Lung (tissue), 17 donors: ENCODE measurements at places on chromosomes 3 and 15. TPM values are rescaled to one million over a fixed set of nuclear protein-coding genes. Genes with fewer than 3 reads are reported as not detected.

GRCh38 chr3:46934072-46934471, 42.5 kb downstream of the CCDC12 start:
- no peak for DNase-seq
- no peak overlapping the region for H3K4me3 ChIP-seq
- H3K4me1 ChIP-seq = peaks cover 62% of the 10 kb centered on the region
- peak overlapping the region; percentile 97 for H3K27ac ChIP-seq
- no peaks in the 10 kb centered on the region for H3K36me3 ChIP-seq

Gene RGMA
- total RNA-seq = 11.3 TPM

- H3K4me3 ChIP-seq = no peak overlapping the region
- no peaks in the 10 kb centered on the region for H3K27me3 ChIP-seq
- DNase-seq = no peak
- H3K4me1 ChIP-seq = no peaks in the 10 kb centered on the region
- H3K27ac ChIP-seq = no peak overlapping the region
Measured at GRCh38 chr3:127570520-127570919, 20.0 kb downstream of the TPRA1 start.

Gene LIPH
- 8.8 TPM for total RNA-seq

DNA sequence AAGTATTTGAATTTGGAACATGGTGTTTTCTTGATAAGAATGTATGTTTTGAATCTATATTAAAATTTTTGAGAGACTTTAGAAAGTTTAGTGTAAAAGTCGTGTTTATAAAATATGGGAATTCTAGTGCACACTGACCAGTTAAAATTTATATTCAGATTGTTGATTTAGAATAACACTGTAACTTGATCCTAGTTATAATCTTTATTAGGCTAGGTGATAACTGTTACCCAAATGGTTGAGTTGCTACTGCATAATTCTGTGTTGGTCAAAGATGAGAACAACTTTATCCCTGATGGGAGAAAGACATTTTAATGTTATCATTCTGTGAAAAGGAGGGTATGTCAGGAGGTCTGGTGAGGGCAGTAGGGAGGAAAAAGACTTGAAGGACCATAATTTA, 249.3 kb downstream of the UBE2E2 start:
- H3K4me1 ChIP-seq = no peaks in the 10 kb centered on the region
- no peaks in the 10 kb centered on the region for H3K27me3 ChIP-seq
- no peaks in the 10 kb centered on the region for H3K36me3 ChIP-seq
- H3K27ac ChIP-seq = no peak overlapping the region
- DNase-seq = no peak

DNA sequence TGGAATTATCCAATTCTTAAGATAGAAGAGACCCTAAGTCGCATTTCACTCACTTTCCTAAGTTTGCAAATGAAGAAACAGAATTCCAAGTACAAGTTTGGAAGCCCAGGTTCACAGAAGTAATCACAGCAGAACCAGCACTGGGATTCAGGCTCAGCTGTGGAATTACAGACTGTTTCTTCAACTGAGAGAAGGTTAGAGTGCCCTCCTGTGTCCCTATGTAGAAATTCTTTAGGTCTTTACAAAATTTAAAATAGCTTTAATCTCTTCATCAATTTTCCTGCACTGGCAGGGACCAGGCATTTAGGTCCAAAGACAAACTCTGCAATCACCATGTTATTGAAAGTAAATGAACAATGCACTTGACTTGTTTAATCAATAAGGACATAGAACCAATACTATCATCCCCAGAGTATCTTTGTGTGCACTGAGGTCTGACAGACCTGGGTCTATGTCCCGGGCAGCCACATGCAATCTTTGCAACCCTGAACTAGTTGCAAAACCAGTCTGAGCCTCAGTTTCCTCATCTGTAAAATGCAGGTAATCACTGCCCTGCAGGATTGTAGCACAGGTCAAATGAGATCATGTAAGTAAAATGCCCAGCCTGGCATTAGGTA, 96.3 kb upstream of the ZBED2 start:
- no peaks in the 10 kb centered on the region for H3K36me3 ChIP-seq
- H3K27me3 ChIP-seq = peaks cover 7% of the 10 kb centered on the region
- H3K4me1 ChIP-seq = no peaks in the 10 kb centered on the region
- H3K27ac ChIP-seq = no peak overlapping the region
- no peak overlapping the region for H3K4me3 ChIP-seq
- DNase-seq = peak; percentile 67

Gene IL16
- 45.4 TPM for total RNA-seq

DNA sequence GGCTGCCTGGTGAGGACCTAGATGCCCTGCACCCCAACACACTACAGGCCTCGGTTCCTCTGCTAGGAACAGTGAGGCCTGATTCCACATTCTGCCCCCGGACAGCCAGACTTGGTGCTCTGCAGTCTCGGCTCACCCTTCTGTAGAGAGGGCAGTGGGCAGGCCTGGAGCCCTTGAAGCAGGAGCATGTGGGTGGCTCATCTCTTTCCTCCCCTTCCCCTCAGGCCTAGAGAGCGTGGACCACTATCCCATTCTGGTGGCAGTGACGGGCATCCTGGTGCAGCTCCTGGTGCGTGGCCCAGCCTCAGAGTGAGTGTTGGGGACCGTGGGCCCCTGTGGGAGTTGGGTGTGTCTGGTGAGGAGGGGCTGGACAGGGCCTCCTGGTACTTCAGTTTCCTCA, 3.3 kb downstream of the AMIGO3 start:
- H3K4me1 ChIP-seq = peaks cover 16% of the 10 kb centered on the region
- H3K27me3 ChIP-seq = no peaks in the 10 kb centered on the region
- H3K27ac ChIP-seq = no peak overlapping the region

GRCh38 chr3:43766672-43767465, 76.1 kb downstream of the ABHD5 start:
- no peak overlapping the region for H3K4me3 ChIP-seq
- DNase-seq = no peak
- H3K27ac ChIP-seq = no peak overlapping the region
- H3K4me1 ChIP-seq = peaks cover 5% of the 10 kb centered on the region
- no peaks in the 10 kb centered on the region for H3K36me3 ChIP-seq
- no peaks in the 10 kb centered on the region for H3K27me3 ChIP-seq

DNA sequence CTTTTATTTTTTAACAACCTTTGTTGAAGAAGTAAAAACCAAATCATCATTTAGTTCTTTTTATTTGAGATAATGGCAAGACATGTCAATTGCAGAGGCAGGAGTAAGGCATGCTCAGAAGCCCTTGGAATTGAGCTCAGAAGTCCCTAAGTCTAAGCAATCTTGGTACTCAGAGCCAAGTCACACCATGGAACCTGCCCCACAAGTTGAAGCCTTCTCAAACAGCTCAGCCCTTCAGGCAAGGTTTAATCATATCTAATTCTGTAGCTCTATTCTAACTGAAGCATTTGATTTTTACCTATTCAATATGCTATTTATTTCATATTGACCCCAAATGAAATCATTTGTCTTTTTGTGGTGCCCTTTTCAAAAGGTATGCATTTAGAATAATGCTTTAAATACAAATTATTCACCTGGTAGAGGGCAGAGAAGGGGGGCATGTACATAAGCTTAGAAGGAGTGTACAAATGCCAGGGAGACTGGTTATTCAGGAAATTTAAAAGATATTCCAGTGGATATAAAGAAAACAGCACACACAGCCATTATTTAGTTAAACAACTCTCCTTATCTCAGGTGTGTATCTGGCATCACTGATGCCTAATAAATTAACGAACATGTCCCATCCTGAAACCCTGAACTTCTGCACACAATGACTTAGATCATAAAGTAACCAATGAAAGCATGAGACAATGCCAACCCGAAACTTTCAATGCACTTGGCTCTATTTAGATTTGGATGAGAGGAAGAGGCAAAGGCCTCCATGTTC, 26.2 kb upstream of the TOP2B start:
- DNase-seq = no peak
- H3K4me1 ChIP-seq = no peaks in the 10 kb centered on the region
- H3K27me3 ChIP-seq = no peaks in the 10 kb centered on the region
- no peak overlapping the region for H3K27ac ChIP-seq
- H3K4me3 ChIP-seq = no peak overlapping the region
- no peaks in the 10 kb centered on the region for H3K36me3 ChIP-seq

DNA sequence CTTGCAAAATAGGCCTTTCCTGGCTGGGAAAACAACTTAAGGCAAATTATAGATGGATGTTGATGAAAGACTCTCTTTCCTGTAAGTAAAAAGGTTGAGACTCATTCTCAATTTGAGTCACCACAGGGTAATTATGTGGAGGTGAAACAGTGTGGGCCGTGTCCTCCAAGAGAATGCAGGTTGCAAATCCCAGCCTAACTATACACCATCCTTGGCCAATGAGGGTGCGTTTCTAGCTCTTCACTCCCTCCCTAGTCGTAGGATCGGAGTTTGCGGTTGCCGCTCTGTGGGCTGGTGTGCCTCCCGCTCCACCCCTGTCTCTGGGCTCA, 259.9 kb downstream of the PLCL2 start:
- no peak overlapping the region for H3K27ac ChIP-seq
- H3K4me1 ChIP-seq = no peaks in the 10 kb centered on the region
- no peaks in the 10 kb centered on the region for H3K27me3 ChIP-seq
- DNase-seq = no peak
- no peak overlapping the region for H3K4me3 ChIP-seq
- H3K36me3 ChIP-seq = no peaks in the 10 kb centered on the region
